ENCODE measurements at places on chromosomes 1 and 21.

DNA sequence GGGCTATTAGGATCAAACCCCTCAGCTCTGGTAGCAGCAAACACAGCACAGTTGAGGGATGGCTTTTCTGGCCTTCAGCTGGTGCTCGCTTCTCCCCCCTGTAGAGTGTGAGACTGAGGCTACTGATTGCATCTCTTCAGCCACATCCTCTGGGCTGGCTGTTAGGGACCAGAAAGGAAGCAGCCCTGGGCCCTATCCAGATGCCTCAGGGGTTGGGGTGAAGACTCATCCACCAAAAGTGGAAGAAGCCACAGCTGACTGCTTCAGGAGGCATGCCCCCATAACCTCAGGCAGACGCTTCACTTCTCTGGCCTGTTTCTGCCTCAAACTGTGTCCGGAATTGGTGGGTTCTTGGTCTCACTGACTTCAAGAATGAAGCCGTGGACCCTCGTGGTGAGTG, 6.2 kb upstream of the TMEM200B start:
- no peak for DNase-seq

DNA sequence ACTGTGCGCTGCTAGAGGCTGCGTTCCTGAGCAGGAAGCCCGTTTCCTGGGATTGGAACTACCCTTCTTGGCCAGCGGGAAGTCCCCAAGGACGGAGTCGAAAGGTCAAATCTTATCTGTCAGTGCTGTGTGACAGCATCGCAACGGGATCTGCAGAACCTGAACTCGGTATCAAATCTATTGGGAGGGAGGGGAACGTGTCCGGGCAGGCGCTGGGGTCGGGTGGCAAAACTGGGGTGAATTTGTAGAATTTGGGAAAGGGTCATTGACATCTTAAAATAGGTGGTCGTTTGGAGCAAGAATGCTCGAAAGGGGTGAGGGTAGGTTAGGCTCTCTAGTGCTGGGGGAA, 725 bp upstream of the ARPC5 start:
- DNase-seq: no peak

DNA sequence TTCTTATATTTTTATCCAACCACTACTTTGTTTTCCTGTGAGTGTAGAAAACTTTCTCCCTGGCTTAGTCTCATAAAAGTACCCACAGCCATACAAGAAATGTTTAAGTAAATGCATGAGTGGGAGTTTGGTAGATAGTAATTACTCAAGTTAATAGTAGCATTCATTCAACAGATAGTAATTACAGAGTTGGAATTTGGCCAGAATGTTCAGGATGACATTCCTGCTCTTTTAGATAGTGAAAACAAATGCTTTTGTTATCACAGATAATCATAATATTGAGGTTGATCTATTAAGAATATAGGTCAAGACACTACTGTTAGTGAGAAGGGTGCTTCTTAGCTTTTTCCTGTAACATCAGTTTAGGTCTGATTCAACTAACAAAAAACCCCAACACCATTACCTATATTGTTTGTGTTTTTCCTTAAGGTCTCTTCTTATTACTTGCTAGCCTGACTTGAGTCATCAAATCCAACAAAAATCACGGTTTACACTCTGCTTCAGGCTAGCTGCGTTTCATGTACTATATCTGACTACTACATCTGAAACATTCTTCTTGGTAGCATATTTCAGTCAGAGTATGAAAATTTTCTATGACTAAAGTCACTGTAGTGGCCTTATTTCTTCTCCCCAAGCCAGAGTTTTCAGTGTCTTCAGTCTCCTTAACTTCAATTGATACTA, 163.7 kb downstream of the HS2ST1 start:
- DNase-seq: no peak

- DNase-seq: no peak
These were observed 39.8 kb upstream of the ZC3H12A start for GRCh38 chr1:37434292-37435225.

GRCh38 chr1:19484798-19485361, 459 bp downstream of the CAPZB start:
- DNase-seq: no peak

- DNase-seq: no peak
These were observed 146.7 kb downstream of the CSMD2 start for GRCh38 chr1:34018285-34018684.

Data from NCI-H1417 treated with DMSO at 0.1 percent for 48 hours (cell line).